ENCODE measurements at places on chromosomes 16 and 17. TPM values are rescaled to one million over a fixed set of nuclear protein-coding genes. Genes with fewer than 3 reads are reported as not detected.

Gene SHISA6
- polyA plus RNA-seq, result 0.14 TPM

Gene ADORA2B
- 8.0 TPM for polyA plus RNA-seq

Gene GAST
- polyA plus RNA-seq, result not detected

Gene CDH11
- polyA plus RNA-seq, result 303 TPM

Gene HOXB6
- 14.9 TPM for polyA plus RNA-seq

DNA sequence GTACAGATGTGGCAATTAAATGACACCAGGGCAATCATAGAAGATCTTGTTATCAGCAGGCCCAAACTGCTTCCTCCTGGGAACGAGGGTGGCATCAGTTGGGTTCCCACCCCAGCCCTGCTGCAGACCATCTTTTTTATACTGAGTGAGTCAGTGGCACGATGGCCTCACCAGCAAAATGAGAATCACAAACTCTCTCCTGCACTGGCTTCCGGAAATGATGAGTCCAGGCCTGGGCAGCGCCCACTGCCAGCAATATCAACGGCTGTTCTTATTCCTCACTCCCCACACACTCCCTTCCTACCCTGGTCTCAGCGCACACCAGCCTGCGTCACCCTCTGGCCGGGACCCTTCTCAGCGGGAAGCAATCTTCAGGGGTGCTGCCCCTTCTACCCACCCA, 340.3 kb downstream of the FOXL1 start:
- DNase-seq, result no peak

- DNase-seq, result no peak
These were observed 140.6 kb upstream of the SOX9 start for GRCh38 chr17:71980171-71980570.

GRCh38 chr17:40996829-40997228, 2.9 kb upstream of the KRTAP3-3 start:
- DNase-seq, result no peak

DNA sequence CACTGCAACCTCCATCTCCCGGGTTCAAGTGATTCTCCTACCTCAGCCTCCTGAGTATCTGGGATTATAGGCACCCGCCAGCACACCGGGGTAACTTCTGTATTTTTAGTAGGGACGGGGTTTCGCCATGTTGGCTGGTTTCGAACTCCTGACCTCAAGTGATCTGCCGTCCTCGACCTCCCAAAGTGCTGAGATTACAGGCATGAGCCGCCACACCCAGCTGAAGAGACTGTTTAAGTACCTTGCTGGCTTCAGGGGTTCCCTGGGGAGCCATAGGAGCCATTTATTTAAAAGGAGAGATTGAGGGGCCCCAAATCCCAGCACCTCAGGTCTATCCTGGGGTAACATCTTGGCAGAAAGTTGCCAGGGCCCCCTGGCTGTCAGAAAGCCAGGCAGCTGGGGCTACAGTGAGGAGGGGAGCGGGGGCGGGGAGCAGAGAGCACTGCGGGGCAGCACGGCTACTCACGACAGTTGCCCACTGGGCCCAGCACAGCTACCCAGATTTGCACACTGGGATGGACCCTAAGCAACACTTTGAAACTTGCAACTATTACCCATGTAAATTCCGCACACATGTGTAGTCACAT, 1.6 kb downstream of the SNAI3 start:
- no peak for DNase-seq

DNA sequence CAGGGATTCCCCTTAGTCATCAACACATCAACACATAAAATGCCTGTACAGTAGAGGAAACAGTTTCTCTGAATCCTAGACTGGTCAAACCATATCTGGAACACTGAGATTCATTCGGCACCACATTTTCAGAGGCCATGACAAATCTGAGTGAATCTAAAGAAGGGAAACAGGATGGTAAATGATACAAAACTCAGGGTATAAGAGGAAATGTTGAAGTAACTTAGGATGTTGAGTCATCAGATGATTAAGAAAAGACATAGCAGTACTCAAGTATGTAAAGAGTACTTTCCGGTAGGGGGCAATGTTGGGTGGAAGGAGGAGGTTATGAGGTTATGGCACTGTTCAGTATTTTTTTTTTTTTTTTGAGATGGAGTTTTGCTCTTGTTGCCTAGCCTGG, 358.5 kb upstream of the PMFBP1 start:
- no peak for DNase-seq

GRCh38 chr16:68749432-68749831, 12.3 kb downstream of the CDH1 start:
- no peak for DNase-seq

GRCh38 chr16:82033006-82033405, 2.0 kb upstream of the HSD17B2 start:
- no peak for DNase-seq

GRCh38 chr16:64544859-64545258, 577.0 kb downstream of the CDH11 start:
- no peak for DNase-seq

- DNase-seq, result no peak
These were observed 25.4 kb upstream of the GUCY2D start for GRCh38 chr17:7977039-7977438.

All from right lung (tissue), 10 donors.